GM23248 (cell line): ENCODE measurements at places on chromosomes 11 and 22. TPM values are rescaled to one million over a fixed set of nuclear protein-coding genes. Genes with fewer than 3 reads are reported as not detected.

- no peak overlapping the region for H3K4me3 ChIP-seq
- H3K27me3 ChIP-seq, result peaks cover 21% of the 10 kb centered on the region
- no peaks in the 10 kb centered on the region for H3K36me3 ChIP-seq
- no peak overlapping the region for H3K27ac ChIP-seq
- DNase-seq, result no peak
- H3K4me1 ChIP-seq, result no peaks in the 10 kb centered on the region
These were observed 5.9 kb downstream of the SCGB1D1 start for GRCh38 chr11:62195945-62196344.

GRCh38 chr11:119878990-119879389, 150.0 kb upstream of the NECTIN1 start:
- no peaks in the 10 kb centered on the region for H3K4me1 ChIP-seq
- no peak overlapping the region for H3K4me3 ChIP-seq
- H3K27me3 ChIP-seq, result peaks cover 44% of the 10 kb centered on the region
- no peaks in the 10 kb centered on the region for H3K36me3 ChIP-seq
- H3K27ac ChIP-seq, result no peak overlapping the region

DNA sequence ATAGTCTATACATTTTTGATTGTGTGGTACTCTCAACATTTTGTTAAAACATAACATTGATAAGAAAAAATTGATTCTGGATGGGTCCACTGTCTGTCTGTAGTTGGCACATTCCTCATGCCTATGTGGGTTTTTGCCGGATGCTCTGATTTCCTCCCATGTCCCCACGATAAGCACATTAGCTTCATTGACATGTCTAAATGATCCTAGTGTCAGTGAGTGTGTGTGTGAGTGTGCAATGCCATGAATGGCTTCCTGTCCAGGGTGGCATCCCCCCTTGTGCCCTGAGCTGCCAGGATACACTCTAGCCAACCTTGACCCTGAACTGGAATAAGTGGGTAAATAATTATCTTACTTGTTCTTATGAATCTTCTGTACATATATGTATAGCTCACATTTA, 5.4 kb downstream of the SFI1 start:
- no peak overlapping the region for H3K27ac ChIP-seq
- no peak for DNase-seq
- no peaks in the 10 kb centered on the region for H3K27me3 ChIP-seq
- no peak overlapping the region for H3K4me3 ChIP-seq

MED17 gene
- 22.4 and 25.4 TPM in 2 replicates for total RNA-seq

- H3K27ac ChIP-seq, result no peak overlapping the region
- H3K4me1 ChIP-seq, result peaks cover 19% of the 10 kb centered on the region
- H3K36me3 ChIP-seq, result no peaks in the 10 kb centered on the region
These were observed 4.8 kb downstream of the DDX10 start for GRCh38 chr11:108669711-108670110.

- H3K4me1 ChIP-seq, result peaks cover 42% of the 10 kb centered on the region
- H3K27me3 ChIP-seq, result no peaks in the 10 kb centered on the region
- H3K27ac ChIP-seq, result peak overlapping the region; percentile 41
- peak; percentile 91 for DNase-seq
- no peaks in the 10 kb centered on the region for H3K36me3 ChIP-seq
- H3K4me3 ChIP-seq, result no peak overlapping the region
These were observed 75.1 kb downstream of the KIRREL3 start for GRCh38 chr11:126925321-126926093.

DNA sequence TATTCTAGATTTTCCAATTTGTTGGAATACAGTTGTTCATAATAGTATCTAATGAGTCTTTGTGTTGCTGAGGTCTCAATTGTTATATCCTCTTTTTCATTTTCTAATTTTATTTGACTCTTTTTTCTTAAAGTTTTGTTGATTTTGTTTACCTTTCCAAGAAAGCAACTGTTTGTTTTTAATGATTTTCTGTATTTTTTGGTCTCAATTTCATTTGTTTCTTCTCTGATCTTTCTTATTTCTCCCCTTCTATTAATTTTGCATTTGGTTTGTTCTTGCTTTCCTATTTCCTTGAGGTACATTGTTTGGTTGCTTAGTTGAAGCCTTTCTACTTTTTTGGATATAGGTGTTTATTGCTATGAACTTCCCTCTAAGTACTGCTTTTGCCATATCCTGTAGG, 5.2 kb upstream of the OR52A1 start:
- DNase-seq, result no peak
- H3K27me3 ChIP-seq, result no peaks in the 10 kb centered on the region
- no peak overlapping the region for H3K4me3 ChIP-seq
- no peak overlapping the region for H3K27ac ChIP-seq
- H3K4me1 ChIP-seq, result no peaks in the 10 kb centered on the region
- H3K36me3 ChIP-seq, result no peaks in the 10 kb centered on the region

ALDH3B1 gene
- 63.9 and 70.7 TPM in 2 replicates for total RNA-seq

DNA sequence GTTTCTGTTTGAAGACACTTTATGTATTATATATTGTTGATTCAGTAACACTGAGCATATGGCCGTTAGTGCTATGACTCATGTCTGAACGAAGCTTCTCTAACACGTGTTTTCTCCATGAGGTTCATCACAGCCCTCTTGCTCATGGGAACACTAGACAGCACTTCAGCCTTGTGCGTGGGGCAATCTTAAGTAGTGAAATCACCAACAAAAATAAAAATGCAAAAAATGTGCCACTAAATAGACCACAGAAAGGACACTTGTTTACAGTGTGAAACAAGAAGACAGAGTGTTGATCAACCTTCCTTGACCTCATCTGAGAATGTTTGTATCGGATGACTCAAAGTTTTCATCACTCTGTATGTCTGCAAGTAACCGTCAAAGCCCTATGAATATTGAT, 94.5 kb downstream of the FDX1 start:
- no peak overlapping the region for H3K4me3 ChIP-seq
- H3K27ac ChIP-seq, result peak overlapping the region; percentile 40
- no peaks in the 10 kb centered on the region for H3K36me3 ChIP-seq
- peak; percentile 97 for DNase-seq

OR6A2 gene
- not detected in 2 replicates for total RNA-seq

GRCh38 chr11:118895093-118896039, 11.7 kb downstream of the CXCR5 start:
- no peak for DNase-seq
- H3K4me1 ChIP-seq, result peaks cover 7% of the 10 kb centered on the region
- no peaks in the 10 kb centered on the region for H3K27me3 ChIP-seq
- H3K4me3 ChIP-seq, result no peak overlapping the region

TEAD1 gene
- total RNA-seq, result 144 and 159 TPM in 2 replicates

GRCh38 chr11:43943372-43943930, 1.0 kb downstream of the C11orf96 start:
- peaks cover 14% of the 10 kb centered on the region for H3K27me3 ChIP-seq
- no peaks in the 10 kb centered on the region for H3K36me3 ChIP-seq
- no peak overlapping the region for H3K27ac ChIP-seq
- peak overlapping the region; percentile 72 for H3K4me3 ChIP-seq

DNA sequence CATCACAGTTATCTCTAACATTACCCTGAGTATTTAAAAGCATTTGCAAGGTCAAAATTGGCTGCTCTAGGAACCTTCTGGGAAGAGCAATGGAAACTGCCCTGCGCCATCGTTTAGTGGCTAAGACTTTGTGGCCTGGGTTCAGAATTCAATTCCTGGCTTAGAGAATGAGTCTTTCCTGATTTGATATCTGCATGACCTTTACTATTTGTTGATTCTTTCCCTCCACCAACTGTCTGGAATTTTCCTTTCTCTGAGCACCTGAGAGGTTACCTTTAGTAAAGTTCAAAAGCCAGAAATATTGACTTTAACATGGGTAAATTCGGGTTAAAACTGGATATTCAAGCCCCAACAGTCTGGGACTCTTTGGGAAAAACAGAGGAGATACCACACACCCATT, 43.0 kb upstream of the SLC5A12 start:
- no peak overlapping the region for H3K4me3 ChIP-seq
- H3K27ac ChIP-seq, result no peak overlapping the region
- H3K4me1 ChIP-seq, result no peaks in the 10 kb centered on the region

GRCh38 chr11:2983908-2984307, 8.2 kb downstream of the NAP1L4 start:
- H3K4me1 ChIP-seq, result peaks cover 15% of the 10 kb centered on the region
- H3K27ac ChIP-seq, result no peak overlapping the region
- H3K4me3 ChIP-seq, result no peak overlapping the region
- no peak for DNase-seq

DNA sequence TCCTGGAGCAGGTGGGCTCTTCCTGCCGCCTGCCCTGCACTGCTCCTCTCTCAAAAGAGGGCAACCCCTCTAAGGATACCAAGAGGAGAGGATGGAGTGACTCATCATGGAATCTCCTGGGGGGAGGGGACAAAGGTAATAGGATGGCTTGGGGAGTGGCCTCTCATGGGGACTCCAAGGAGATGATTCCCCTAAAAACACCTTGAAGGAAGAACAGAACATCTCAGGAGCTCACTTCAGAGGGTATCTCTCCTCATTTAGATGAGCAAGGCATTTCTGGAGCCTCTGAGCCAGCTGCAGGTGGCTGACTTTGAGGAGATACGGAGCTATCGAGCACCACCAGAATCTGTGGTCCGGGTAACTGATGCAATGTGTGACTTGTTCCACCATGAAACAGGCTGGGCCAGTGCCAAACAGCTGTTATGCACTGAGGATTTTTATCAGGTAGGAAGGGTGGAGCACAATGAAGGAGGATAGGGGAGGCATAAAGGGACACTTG, 40.2 kb downstream of the RRP8 start:
- no peaks in the 10 kb centered on the region for H3K27me3 ChIP-seq
- H3K27ac ChIP-seq, result no peak overlapping the region
- H3K36me3 ChIP-seq, result no peaks in the 10 kb centered on the region
- 0 out of 2 replicates have a peak, but pooled peaks cover under 1% of the 10 kb centered on the region for H3K4me1 ChIP-seq
- H3K4me3 ChIP-seq, result no peak overlapping the region
- no peak for DNase-seq

TEX54 gene
- total RNA-seq, result not detected in 2 replicates

GRCh38 chr11:76769645-76770586, 13.2 kb upstream of the TSKU start:
- H3K4me3 ChIP-seq, result no peak overlapping the region
- H3K4me1 ChIP-seq, result peaks cover 33% of the 10 kb centered on the region
- no peaks in the 10 kb centered on the region for H3K36me3 ChIP-seq
- no peaks in the 10 kb centered on the region for H3K27me3 ChIP-seq
- H3K27ac ChIP-seq, result peak overlapping the region; percentile 92

TRIM48 gene
- not detected in 2 replicates for total RNA-seq

- no peaks in the 10 kb centered on the region for H3K36me3 ChIP-seq
- no peak overlapping the region for H3K4me3 ChIP-seq
- no peaks in the 10 kb centered on the region for H3K27me3 ChIP-seq
- H3K4me1 ChIP-seq, result no peaks in the 10 kb centered on the region
- DNase-seq, result peak; percentile 38
These were observed 6.9 kb downstream of the OR8B12 start for GRCh38 chr11:124536520-124536919.

- H3K27ac ChIP-seq, result no peak overlapping the region
- H3K36me3 ChIP-seq, result no peaks in the 10 kb centered on the region
- H3K4me3 ChIP-seq, result no peak overlapping the region
- H3K27me3 ChIP-seq, result no peaks in the 10 kb centered on the region
- no peak for DNase-seq
These were observed 187.6 kb downstream of the MSANTD4 start for GRCh38 chr11:105834461-105834860.

DNA sequence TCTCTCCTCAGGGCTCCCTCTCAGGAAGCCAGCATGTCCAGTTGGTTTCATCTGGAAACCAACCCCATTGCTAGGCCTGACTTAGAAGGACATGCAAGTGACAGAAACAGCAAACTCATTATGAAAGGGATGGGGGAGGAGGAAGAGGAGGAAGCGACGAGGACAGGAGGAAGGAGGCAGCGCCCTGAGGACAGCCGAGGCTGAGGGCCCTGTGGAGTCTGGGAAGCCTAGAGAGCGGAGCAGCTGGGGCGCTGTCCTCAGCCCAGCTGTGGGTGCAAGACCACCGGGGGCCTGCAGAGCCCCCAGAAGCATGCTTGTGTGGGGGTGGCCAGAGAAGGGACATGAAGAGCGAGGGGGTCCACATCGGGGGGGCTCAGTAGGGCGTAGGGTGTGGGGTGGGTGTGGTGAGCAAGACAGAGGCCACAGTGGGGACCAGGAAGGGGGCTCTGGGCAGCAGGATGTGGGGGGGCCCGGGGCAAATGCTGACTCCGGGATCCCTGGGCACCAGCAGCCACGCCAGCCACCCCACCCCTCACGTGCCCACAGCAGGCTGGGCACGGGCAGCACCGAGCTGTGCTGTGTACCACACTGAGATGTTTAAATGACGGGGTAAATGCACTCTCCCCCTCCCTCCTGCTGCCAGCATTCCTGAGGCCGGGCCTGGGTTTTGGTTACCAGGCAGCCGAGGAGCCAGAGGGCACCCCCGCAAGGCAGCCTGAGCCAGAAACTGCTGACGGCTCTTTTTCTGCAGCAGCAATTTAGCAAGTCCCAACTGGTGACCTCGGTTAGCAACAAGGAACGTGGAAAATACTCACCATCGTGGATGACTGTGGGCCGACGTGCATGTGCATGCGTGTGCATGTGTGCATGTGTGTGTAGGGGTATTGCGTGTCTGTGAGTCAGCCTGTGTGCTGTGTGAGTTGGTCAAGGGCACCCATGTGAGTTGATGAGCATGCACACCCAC, 82.7 kb upstream of the LINC01488 start:
- H3K27me3 ChIP-seq, result no peaks in the 10 kb centered on the region
- DNase-seq, result peak; percentile 81
- no peak overlapping the region for H3K4me3 ChIP-seq
- H3K27ac ChIP-seq, result no peak overlapping the region
- H3K4me1 ChIP-seq, result peaks cover 15% of the 10 kb centered on the region

POU2AF2 gene
- total RNA-seq, result not detected in 2 replicates

KCNC1 gene
- not detected in 2 replicates for total RNA-seq

DNA sequence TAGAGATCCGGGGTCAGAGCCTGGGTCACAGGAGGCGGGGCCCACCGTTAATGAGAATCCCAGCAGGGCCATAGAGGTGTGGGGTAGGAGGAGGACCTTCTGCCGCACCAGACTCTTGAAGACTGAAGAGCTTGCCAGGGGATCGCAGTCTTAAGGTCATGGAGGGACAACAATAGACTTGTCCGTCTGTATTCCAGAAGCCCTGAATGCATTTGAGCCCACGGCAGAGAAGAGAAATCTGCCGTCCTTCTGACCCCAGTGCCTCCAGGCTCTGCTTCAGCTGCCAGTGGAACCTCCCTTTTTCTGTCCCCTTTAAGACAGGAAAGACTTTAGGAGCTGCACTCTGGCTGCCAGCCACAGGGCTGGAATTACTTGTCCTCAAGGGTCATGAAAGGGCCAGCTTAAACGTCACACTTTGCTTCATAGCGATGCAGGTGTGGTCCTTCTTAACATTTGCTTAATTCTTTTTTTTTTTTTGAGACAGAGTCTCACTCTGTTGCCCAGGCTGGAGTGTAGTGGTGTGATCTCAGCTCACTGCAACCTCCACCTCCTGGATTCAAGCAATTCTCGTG, 15.5 kb upstream of the ST3GAL4 start:
- H3K27ac ChIP-seq, result no peak overlapping the region
- no peaks in the 10 kb centered on the region for H3K36me3 ChIP-seq
- H3K4me1 ChIP-seq, result peaks cover 19% of the 10 kb centered on the region
- H3K27me3 ChIP-seq, result no peaks in the 10 kb centered on the region
- H3K4me3 ChIP-seq, result no peak overlapping the region

DNA sequence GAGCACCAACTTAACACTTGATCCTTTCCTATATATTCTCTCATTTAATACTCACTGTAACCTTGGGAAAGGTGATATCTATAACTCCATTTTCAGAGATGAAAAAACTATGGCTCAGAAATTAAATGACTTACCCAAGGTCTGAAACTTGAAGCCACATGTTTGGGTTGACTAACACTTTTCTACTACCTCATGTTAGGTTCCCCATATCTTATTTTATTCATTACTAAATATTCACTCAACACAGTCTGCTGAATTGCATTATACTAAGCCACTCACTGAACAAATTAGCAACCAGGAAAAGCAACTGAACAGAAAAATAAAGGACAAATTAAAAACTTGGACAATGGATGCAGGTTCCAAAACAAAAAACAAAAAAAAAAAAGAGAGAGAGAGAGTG, 59.9 kb downstream of the FAM168A start:
- H3K36me3 ChIP-seq, result no peaks in the 10 kb centered on the region
- no peaks in the 10 kb centered on the region for H3K27me3 ChIP-seq
- peaks cover 13% of the 10 kb centered on the region for H3K4me1 ChIP-seq
- DNase-seq, result no peak
- H3K4me3 ChIP-seq, result no peak overlapping the region
